ENCODE measurements at places on chromosomes 13 and 19.
A peak's percentile ranks its signal among the peaks of the same experiment; 100 is the strongest.

DNA sequence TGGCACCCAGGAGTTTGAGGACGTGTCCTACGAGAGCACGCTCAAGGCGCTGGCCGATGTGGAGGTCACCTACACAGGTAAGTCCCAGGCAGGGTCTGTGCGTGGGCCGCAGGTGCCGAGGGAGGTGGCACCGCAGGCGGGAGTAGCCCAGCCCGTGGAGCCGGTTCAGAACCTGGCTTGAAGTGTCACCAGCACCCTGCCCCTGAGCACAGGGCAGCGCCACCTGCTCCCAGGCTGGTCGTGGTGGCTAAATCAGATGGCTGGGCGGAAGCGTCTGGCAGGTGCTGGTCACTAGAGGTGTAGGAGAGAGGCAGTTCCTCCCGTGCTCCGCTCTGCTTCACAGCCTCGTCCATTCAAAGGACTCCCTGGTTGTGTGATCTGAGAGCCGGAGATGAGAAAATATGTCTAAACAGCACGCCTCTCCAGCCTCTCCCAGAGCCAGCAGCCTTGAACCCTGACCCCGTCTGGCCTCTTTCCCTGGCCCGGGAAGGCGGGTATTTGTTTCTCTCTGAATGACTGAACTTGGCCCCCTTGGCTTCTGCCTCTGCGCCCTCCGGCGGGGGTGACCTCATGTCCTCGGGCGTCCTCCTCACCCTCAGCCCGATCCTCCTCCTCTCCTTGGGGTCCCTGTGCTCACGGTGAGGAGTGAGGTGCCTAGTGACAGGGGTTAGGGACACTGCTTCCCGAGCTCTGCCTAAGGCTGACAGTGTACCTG lies 5.4 kb downstream of the THOP1 start:
- no peak for DNase-seq

- DNase-seq: peak; percentile 1
Measured at GRCh38 chr19:40191836-40192646, 815 bp downstream of the MAP3K10 start.

GRCh38 chr19:29185427-29185826 lies 27.5 kb downstream of the UQCRFS1 start:
- no peak for DNase-seq

GRCh38 chr13:67042556-67042955 lies 187.6 kb downstream of the PCDH9 start:
- no peak for DNase-seq

- no peak for DNase-seq
Measured at GRCh38 chr19:28867978-28868377, 345.0 kb downstream of the UQCRFS1 start.

- no peak for DNase-seq
Measured at GRCh38 chr13:47564041-47564440, 437.0 kb downstream of the SUCLA2 start.

DNA sequence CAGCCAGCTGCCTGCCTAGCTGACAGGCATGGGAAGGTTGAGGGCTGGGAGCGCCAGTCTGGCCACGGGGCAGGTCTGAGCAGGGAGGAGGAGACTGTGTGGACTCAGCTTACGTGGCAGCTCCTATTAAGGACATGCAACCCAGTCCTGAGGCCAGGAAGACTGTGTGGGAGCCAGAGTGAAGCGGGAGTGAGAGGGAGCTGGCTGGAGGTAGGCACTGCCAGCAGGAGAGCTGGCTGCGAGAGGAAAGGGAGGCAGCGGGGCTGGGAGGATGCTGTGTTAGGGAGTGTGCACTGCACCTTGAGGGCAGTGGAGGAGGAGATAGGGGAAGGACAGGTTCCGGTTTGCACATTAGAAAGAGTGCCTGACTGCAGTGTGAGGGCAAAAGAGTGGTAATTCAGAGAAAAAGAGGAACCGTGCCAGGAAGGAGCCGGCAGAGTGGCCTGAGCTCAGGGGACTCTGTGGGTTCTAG lies 99.2 kb downstream of the SLC7A1 start:
- DNase-seq: no peak

GRCh38 chr13:98232456-98232855 lies 55.4 kb upstream of the RNF113B start:
- no peak for DNase-seq

DNA sequence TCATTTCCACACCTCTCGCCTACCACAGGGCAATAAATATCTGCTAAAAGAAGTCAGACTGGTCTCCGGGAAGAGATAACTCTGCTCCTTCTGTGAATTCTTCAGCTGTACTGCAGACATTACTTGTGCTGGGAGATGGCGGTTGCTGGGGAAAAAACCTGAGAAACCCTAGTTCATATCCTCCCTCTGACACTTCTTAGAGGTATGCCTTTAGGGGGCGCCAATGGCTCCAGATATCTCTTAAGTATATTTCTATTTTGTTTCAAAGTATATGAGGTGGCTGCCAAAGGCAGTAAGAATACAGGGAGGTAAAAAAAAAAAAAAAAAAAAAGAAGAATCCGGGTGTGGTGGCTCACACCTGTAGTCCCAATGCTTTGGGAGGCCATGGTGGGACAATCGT lies 175.2 kb downstream of the PAN3 start:
- DNase-seq: no peak

DNA sequence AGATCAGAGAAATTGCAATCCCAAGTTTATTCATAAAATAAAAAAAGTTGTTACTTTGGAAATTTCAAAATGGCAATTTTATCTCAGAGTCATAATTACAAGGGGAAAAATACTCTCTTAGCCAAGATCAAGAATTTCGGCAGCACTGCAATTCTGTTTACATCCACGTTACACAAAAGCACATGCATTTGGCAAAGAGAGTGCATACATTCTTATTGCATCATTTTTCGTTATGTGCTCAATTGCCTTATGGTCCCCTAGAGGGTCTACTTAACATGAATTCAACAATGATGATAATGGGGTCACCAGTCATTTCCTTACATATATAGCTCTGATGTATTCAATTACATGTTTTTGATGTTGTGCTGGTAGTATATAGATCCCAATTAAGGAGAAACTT lies 498.0 kb downstream of the DIAPH3 start:
- no peak for DNase-seq

DNA sequence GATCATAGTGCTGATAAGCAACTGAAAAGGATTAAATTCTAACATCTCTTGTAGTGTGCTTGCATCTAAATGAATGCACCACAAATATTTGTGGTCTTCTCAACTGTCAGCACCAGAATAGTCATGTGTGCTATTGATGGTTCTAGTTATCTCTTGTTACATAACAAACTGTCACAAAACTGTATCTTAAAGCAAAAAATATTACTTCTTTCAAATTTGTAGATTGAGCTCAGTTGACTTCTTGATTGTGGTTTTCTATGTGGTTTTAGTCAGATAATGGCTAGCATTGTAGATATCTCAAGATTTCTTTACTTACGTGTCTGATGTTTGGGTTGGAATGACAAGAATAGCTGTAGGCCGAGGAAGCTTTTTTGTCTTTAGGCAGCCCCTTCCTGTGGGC lies 431.3 kb downstream of the SLITRK6 start:
- no peak for DNase-seq

- DNase-seq: no peak
Measured at GRCh38 chr19:607301-608154, 17.8 kb downstream of the HCN2 start.

DNA sequence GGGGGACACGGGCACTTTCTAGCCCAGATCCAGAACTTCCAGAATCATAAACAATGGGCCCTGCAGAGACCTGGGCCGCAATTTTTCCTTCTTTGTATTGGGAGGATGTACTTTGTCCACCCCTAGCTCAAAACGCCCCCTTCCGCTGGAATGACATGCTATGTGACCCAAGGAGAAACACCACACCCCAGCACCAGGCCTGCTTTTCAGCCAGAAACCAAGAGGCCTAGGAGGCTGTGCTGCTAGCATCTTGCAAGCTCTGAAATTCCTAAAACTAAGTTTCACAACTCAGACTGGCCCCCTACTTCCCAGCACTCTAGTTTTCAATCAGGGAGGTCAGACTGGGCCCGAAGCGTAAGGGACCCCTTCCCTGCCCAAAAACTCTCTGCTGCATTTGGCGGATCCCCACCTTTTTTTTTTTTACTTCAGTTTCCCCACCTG lies 538 bp downstream of the LSM4 start:
- DNase-seq: peak; percentile 39

- DNase-seq: no peak
Measured at GRCh38 chr13:99320693-99321481, 13.7 kb upstream of the GPR183 start.

DNA sequence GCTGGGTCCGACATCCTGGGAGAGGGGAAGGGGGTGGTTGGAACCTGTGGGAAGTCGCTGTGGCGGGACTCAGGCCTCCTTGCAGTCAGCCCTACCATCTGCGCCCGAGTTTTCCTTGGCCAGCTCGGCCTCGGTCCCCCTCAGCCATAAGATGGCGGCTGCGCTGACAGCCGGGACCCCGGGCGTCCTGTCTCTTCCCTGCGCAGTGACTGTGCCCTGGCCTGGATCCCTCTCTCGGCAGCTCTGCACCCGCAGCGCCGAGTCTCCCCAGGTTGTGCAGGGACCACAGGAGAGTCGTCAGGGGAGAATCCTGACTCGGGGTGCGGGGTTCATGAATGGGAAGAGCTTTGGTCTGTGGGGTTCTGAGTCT lies 345 bp downstream of the ZNF257 start:
- no peak for DNase-seq

GRCh38 chr19:54209811-54210494 lies 9.3 kb downstream of the RPS9 start:
- peak; percentile 65 for DNase-seq

DNA sequence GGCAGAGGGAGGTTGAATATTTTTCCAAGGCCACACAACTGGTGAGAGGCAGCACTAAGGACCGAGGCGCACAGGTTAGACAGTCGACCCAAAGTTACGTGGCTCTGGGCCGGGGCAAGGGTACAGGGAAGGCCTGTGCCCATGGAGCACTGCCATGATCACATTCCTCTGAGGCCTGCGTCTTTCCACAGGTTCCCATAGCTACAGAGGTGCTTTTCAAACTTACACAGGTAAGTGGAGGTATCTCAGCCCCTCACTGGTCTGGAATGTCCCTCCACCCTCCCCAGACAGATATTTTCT lies 814 bp downstream of the ZNF211 start:
- no peak for DNase-seq

GRCh38 chr13:107376341-107377125 lies 808.6 kb upstream of the ARGLU1 start:
- DNase-seq: no peak

DNA sequence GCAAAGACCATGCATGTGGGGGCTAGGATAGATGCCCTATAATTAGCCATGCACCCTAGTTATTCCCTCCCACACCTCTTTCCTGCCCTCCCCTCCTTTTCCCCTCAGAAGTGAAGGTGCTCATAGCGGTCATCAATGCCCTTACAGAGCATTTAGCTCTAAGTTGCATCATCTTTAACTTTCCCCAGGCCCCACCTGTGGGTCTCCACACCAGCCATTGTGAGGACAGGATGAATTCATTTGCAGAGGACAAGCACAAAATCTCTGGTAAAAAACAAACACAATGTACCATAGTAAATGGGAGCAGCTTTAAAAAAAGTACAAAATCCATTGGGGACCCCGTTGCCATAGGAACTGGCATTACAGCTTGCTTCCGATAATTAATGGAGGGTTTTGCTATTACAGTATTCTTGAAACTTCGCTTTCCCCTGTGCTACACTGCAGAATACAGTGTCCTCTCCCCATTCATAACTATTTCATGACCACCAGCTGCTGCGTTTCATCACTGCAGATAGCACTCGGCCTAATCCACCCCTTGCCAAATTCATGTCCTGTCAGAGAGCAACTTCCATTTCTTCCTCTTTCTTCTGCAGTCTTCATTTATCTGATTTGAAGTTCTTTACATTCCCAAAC lies 110.5 kb downstream of the ZDHHC20 start:
- DNase-seq: no peak

DNA sequence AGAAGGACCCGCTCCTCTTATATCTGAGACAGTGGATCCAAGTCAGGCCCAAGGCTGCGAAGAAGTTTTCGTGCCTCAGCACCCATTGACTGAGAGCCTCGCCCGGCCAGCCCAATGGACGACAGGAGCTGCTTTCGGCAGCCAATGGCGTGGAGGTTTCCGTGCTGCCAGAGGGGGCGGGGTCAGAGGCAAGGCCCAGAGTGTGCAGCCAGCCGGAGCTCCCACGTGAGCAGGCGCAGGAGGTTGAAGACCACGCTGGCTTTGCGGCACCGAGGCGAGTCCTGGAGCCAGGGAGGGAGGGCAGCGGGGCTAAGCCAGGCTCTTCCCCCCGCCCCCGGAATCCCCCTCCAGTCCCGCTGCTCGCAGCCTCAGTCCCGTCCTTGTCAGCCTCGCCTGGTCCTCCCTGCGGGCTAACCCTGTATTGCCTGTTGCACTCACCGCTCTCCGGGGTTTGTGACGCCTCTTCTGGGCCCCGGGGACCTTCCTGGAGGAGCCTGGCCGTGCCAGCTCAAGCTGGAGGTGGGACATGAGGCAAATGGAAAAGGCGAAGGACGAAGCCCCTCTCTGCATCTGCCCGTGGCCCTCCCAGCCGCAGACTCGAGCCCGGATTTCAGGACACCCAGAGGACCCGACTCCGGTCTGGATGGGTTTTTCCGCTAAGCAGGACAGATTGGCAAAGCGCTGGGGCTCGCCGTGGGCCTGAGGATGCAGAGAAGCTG lies 1.5 kb downstream of the IFNL4 start:
- DNase-seq: no peak

- no peak for DNase-seq
Measured at GRCh38 chr19:55486971-55487923, 989 bp upstream of the SSC5D start.

GRCh38 chr19:2083174-2083854 lies 12.8 kb downstream of the MOB3A start:
- DNase-seq: no peak

DNA sequence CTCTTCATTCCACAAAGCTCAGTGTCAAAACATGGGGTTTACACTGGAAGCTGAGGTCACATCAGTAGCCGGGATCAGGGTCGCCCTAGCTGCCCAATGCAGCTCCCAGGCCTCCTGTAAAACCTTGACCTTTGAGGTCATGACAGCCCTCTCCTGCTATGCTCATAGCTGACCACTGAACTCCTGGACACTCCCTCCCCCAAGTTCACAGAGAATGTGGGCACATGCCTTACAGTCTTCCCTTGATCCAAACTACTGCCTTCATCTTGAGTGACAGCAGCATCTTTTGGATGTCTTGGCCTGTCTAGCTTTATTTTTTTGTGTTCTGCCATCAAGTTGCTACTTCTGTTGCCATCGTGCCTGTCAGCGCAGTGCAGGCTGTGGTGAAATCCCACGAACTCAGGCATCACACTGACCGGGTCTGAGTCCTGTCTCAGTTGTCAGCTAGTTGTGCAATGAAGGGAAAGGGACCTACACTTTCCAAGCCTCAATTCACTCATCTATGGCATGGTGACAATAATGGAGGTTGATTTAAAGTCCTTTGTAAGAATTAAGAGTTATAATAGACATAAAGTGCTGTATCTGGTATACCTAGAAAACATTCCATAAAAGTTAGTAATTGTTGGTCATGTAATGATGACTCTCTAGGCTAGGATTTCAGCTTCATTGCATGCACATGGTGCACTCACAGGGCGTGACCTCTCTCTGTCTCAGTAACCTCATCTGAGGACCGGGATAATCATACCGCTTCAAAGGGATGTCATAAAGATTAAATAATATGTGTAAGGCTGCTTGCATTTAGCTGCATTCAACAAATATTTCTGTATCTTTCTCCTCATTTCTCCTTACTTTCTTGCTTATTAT lies 16.4 kb upstream of the ALOX5AP start:
- DNase-seq: peak; percentile 45

- DNase-seq: no peak
Measured at GRCh38 chr19:40962460-40962961, 28.6 kb upstream of the CYP2B6 start.

GRCh38 chr13:51244637-51245405 lies 22.6 kb downstream of the FAM124A start:
- no peak for DNase-seq
